ENCODE measurements at places on chromosomes 16 and 17. TPM values are rescaled to one million over a fixed set of nuclear protein-coding genes. Genes with fewer than 3 reads are reported as not detected.

CCDC200 gene
- not detected for total RNA-seq

DNA sequence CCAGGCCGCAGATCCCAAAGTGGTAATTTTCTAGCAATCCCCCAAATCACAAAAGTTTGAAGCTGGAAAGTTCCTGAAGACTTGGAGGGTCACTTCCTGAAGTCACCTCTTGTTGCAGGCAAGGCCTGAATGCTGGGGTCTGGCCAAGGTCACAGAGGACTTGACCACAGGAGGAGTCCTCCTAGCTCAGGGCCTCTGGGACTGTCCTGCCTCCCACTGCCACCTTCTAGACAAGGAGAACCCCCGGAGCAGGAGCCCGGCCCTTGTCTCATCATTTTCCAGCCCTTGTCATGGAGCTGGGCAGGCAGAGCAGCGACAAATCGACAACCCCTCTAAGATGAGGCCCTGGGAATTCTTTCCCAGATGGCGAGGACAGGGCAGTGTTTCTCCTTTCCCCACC is 330 bp downstream of the CDH16 start:
- DNase-seq: no peak

DNA sequence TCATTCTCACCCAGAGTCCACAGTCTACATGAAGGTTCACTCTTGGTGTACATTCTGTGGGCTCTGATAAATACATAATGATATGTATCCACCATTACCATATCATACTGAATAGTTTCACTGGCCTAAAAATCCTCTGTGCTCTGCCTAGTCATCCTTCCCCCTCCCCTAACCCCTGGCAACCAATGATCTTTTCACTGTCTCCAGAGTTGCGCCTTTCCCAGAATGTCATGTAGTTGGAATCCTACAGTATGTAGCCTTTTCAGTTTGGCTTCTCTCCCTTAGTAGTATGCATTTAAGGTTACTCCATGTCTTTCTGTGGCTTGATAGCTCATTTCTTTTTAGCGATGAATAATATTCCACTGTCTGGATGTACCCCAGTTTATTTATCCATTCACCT is 101.3 kb downstream of the NOG start:
- DNase-seq: no peak

DNA sequence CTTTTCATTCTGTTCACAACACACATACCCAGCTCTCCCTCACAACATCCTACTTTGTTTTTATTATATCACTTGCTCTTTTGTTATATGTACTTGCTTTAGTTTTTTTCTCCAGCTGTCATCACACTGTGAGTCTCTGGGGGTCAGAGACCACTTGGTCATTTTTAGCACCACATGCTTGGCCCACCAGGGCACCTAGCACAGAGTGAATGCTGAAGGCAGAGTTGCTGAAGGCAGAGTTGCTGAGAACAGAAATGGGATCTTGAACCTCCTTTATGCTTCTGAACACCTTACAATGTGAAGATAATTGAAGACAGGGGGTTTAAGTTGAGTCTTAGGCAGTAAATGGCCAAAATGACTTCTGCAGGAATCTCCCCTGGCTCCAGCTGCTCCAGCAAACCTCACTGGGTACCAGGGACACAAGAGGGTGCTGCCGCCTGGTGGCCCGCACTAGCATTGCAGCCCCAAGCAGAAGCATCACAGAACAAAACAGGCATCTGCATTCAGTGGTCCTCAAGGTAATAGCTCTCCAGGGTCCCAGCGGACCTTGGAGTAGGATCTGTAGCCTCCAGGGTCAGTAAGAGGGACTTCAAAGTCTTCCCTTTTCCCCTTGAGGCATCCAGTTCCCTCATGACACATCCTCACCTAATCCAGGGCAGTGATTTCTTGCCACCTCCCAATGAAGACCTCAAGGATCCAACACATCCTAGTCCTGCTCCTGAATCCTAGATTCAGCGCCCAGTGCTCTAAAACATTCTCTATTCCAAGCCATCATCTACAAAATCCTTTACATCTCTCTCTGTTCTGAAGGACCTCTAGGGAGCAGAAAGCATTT is 1972.6 kb downstream of the TP53TG3F start:
- DNase-seq: no peak

DNA sequence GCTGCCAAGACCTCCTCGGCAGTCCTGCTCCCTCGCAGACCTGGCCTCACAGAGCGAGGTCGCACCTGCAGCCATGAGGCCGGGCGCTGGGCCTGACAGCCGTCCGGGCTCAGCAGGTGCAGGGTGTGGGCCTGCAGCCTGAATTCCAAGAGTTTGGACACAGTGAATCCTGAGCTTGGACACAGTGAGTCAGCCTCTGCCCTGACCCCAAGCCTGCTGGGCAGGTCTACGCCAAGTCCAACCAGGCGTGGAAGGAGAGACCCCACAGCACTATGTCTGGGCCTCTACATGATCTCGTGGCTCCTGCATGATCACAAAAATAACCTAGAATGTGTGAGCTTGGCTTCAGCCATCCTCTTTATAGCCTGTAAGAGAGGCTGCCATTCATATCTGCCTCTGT is 121.0 kb downstream of the C16orf95 start:
- DNase-seq: no peak

DNA sequence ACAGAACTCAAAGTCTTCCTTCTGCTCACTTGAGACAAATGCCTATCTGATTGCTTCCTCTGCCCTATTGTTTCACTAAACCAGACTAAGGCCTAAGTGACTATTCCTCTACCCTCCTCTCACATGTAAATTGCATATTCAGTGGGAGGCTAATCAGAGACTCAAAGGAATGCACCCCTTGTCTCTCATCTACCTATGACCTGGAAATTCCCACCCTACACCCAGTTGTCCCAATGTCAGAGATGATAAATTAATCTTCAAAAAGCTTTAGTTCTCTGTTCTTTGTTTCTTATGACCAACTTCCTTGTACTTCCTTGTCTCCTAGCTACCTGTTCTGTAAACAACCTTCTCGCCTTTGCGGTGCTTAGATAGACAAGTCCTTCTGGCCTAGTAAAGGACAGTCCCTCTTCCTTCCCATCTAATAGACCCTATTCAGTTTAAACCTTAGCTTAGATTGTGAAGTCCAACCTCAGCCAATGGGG is 76.0 kb downstream of the EMP2 start:
- no peak for DNase-seq

Measured in cardiac septum (tissue), 1 donor.